ENCODE measurements at places on chromosomes 16 and 17.

DNA sequence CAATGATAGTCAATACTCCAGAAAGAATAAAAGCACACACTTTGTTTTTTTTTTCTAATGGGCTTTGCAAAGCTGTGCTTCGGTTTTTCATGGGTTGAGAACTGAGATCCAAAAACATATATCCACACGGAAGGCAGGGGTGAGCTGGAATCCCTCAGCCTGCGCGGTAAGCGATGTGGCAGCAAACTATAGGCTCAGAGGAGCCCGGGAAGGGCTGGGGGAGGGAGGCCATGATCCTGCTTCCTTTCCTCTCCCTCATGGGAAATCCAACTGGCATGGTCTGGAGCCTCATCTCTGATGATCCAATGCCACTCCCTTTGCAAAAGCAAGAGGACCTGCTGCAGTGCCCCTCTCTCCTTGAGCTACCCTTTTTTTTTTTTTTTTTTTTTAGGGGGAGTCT lies 8.2 kb downstream of the RBFOX3 start:
- no peak for DNase-seq

- peak; percentile 59 for DNase-seq
These were observed 678 bp downstream of the CDR2L start for GRCh38 chr17:74987909-74988711.

- peak; percentile 72 for DNase-seq
These were observed at the start of gene CENPT for GRCh38 chr16:67847064-67847861. Gene CENPT, minus strand, starts transcription at chr16:67847693. Its CDS starts 13,834 bp downstream, at chr16:67833859.

DNA sequence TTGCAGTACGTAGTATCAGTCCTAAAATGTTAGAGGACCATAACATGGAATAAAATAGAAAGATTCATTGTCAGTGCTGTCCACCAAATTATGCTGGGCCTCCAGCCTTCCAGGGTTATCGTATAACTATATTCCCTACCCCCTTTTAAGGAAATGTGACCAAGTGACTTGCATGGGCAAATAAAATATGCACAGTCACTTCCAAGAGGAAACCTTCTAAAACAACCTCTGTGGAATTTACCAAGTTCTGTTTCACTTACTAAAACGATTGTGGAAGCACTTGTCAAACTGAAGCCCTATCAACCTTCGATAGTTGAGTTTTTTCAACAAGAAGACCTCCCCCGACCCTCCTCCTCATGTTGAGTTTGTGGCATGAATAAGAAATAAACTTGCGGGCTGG lies 345.4 kb upstream of the C16orf82 start:
- no peak for DNase-seq

GRCh38 chr17:35099908-35100307 lies 19.8 kb downstream of the RAD51D start:
- no peak for DNase-seq

DNA sequence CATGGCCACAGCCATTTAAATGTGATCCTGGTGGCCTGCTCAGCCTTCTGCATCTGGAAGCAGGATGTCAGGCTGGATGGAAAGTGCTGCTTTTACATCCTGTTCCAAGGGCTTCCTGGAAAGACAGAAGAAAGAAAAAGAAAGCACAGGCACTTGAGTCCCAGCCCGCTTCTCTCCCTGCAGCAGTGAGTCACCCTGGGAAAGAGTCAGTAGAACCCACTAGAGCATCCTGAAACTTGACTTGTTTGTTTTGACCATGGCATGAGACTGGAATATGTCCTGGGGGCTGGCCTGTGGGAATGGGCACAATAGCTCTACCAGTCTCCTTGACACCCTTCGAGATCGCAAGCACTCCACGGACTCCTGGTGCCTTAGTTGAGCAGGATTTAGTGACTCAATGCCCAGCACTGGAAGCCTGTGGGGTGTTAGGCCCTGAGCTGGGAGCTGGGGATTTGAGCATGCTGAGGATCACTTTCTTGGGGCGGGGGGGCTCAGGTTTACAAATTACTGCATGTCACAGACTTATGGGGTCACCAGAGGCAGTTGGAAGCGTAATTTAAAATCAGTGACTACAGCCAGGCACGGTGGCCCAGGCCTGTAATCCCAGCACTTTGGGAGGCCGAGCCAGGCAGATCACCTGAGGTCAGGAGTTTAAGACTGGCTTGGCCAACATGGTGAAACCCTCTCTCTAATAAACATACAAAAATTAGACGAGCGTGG lies 22.1 kb upstream of the GNA13 start:
- peak; percentile 52 for DNase-seq

DNA sequence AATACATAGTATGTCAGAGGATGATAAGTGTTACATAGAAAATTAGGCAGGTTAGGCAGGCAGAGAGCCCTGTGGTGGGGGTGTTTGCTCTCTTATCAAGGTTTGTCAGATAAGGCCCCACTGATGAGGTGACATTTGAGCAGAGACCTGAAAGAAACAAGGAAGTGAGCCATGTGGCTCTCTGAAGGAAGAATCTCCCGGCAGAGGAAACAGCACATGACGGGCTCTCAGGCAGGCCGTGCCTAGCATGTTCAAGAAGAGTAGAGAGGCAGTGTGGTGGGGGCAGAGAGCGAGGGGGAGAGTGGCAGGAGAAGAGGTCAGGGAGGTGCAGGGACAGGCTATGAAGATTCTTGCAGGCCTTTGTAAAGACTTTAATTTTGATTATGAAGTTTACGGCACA lies 82.0 kb upstream of the ASIC2 start:
- no peak for DNase-seq

DNA sequence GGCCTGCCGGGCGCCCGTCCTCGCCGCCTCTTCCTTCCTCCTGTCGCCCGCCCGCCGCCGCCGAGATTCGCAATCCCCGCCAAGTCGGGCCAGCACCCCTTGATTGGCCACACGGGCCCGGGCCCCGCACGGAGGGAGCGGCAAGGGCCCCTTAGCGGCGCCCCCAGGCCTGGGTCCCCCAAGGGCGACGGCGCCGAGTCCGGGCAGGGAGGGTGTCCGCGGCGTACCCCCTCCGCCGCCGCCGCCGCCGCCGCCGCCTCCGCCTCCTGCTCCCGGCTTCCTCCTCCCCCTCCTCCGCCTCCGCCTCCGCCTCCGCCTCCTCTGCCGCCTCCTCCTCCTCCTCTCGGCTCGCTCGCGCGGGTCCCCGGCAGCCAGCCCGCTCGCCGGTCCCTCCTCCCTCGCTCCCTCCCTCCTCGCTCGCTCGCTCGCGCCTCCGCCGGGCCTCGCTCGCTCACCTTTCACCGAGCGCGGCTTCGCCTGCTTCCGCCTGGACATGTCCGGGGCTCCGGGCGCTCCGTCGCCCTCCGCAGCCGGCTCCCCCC lies 561 bp downstream of the ZNF423 start:
- peak; percentile 69 for DNase-seq

DNA sequence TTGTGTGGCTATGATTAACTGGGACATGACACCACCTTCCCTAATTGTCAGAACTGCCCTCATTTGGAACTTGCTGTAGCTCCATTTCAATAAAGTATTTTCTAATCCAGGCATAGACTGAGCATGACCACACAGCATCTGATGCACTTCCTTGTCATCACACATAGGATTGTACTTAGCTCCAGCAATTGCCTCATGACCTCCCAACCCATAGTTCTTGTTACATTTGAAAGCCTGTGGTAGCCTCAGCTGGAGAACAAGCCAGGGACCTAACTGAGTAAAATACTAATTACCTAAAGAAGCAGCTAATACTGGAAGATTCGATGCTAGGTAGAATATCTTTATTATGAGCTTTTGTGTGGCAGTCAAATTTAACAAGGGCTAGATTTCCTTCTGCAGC lies 187.3 kb upstream of the KIF2B start:
- DNase-seq = peak; percentile 7

DNA sequence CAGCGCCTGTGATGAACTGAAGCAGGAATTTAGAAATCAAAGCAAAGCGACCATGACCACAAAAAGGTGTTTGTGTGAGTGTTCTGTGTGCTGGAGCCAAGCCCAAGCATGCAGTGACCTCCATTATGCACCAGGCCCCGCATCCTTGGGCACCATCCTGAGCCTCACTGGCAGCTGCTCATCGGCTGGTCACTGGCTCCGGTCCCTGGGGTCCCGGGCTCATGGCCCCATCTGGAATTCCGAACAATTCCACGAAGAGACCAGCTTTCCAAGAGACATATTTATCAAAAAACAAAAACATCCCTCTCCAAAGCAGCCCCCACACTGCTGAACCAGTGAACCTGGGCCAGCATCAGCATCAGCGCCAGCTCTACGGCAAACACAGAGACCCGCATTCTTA lies 15.2 kb upstream of the ZNF469 start:
- DNase-seq = no peak

- DNase-seq = no peak
These were observed 11.0 kb downstream of the EFTUD2 start for GRCh38 chr17:44887971-44888954.

DNA sequence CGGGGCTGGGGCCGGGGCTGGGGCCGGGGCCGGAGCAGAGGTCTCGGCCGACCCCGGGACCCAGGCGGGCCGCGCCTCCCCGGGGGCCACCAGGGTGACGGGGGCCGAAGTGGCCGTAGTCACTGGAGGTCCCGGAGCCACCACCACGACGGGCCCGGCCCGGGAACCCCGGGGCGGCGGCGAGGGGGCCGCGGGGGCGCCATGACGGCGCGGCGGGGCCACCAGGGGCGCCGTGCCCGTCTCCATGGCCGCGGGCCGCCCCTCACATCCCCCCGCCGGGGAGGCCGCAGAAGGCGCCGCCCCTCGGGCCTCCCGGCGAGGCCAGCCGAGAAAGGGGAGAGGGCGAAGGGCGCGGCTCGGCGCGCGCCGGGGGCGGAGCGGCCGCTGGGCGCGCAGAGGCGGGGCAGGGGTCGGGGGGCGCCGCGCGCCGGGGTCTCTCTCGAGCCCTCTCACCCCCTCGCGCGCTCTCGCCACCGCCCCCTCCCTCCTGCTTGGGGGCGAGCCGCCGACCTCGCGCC lies 297 bp downstream of the TBC1D10B start:
- no peak for DNase-seq

DNA sequence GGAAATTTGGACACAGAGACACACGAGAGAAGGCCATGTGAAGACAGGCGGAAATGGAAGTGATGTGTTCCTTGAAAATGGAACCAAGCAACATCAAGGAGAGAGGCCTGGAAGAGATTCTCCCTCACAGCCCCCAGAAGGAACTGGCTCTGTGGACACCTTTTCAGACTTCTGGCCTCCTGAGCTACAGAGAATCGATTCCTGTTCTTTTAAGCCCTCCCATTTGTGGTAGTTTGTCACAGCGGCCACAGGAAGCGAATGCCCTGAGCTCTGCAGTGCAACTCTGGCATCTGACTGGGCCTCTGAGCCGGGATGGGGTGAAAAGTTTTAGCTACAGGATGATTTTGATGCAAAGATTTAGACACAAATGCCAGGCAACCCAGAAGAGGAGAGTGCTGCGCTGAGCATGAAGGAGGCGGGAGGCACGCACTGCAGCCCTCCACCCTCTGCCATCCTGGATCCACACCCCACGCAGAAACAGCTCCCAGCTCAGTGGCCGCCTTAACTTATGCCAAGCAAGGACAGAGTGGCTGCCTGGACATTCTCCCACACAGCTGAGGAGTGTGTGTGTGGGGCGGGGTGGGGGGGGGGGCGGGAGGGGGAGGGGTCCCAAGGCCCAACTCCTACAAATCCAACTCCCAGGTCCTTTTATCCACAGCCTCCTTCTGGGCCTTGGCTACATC lies 2.2 kb downstream of the TIMP2 start:
- DNase-seq = no peak

DNA sequence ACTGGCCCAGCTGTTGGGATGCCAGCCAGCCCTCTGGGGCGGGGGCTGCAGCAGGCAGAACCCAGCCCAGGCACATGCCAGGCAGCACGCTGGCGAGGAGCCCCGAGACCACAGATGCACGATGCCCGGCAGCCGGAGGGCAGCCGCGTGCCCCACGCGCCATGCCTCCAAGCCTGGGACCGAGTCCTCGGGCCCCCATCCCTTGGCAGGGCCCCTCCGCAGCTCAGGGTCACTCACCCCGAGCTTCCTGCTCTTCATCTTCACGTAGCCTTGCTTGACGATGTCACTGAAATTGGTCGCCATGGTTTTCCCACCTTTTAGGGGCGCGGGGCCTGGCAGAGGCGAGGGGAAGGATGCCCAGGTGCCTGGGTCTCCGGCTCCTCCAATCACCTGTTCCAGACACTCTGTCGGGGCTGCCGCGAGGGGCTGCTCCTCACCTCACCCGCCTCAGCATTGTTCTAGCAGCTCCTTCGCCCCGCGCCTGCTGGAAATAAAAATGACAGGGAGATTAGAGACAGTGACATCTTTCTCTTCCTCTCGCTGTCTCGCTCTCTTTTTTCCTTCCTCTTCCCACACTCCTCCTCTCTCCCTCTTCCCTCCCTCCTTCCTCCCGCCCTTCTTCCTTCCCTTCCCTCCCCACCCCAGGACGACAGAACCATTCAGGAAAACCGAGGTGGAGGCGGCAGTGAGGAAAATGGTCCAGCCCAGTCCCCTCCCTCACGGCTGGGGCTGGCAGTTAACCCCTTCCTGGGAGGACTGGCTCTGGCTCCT lies 6.9 kb downstream of the DOK4 start:
- peak; percentile 81 for DNase-seq

DNA sequence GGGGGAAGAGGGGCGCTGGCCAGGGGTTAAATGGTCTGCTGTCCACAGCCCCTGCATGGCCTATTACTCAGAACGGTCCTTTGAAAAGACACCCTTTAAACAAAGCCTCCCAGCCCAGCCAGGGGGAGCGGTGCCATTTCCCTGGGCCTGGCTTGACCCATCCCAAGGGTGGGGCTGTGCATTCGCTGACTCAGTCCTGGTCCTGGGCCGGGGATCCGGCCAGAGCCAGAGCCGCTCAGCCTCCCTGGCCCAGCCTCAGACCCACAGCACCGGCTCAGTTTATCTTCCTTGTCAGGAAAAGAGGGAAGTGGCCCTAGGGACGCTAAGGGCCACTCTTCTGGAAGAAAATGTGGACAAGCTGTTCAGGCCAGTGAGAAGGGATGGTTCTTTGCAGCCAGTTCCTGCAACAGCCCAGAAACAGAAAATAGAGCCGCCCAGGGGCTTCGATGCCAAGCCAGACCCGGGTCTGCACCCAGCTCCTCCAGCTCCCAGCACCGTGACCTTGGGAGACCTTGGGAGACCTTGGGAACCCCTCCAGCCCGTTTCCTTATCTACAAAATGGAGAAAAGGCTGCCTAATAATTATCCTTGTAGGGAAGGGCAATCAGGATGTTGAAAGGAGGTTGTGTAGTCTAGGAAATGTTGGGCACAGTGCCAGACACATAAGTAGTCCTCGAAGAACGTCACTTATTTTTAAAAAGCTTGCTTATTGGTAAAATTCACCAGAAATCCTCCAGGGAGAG lies 82.5 kb downstream of the ZDHHC7 start:
- DNase-seq = peak; percentile 75

DNA sequence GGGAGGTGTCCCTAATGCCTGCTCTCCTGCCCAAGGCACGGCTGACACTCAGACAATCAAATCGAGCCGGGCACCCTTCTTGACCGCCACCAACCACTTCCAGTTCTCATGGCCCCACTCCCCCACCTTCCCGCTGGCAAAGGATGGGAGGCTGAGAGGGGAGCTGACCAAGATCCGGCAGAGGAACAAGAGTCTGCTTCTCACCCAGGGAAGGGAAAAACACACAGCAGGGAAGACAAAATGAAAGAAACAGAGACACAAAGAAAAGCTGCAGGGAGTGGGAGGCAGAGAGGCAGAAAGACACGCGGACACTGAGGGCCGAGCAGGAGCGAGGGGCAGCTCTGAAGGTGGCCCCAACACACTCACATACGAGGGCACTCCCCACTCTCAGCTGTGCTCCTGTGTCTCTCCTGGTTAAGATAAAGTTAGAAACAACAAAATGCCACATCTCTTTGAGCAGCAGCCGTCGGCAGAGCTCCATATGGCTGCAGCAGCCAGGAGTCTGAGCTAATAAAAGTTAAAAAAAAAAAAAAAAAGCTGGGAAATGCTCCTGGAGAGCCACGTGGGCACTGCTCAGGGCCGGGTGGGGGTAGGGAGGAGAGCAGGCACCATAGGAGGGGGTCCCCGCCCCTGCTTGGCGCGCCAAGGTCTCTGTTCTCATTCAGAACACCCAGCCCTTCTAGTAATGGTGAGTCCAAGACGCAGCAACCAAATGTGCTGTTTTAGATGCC lies 7.4 kb downstream of the LRRC75A start:
- DNase-seq = no peak
